Left renal cortex interstitium (tissue), 4 donors: ENCODE measurements at places on chromosomes 6 and 20.

- no peak for DNase-seq
Observed at GRCh38 chr6:100177956-100178355, 183.9 kb upstream of the MCHR2 start.

- DNase-seq: no peak
Observed at GRCh38 chr6:35945650-35946025, 24.7 kb upstream of the SRPK1 start.

- no peak for DNase-seq
Observed at GRCh38 chr6:119865466-119866350, 516.1 kb upstream of the MAN1A1 start.

DNA sequence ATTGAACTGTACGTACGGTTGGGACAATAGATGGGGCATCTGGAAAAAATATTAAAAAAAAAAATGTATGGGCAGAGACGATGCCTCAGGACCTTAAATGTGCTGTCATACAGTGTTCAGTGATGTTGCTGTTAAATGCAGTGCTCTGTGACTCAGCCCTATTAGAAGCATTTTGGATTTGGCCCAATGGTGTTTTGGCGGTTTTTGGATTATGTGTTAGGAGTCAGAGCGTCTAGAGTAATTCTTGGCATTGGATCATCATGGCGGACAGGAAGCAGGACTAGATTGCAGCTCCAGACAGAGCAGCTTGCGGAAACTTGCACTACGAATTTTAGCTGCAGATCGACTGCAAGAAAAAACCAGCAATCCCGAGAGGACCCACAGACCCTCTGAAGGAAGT, 280.0 kb downstream of the SOX4 start:
- no peak for DNase-seq

- no peak for DNase-seq
Observed at GRCh38 chr6:33616913-33617312, 4.2 kb upstream of the ITPR3 start.

DNA sequence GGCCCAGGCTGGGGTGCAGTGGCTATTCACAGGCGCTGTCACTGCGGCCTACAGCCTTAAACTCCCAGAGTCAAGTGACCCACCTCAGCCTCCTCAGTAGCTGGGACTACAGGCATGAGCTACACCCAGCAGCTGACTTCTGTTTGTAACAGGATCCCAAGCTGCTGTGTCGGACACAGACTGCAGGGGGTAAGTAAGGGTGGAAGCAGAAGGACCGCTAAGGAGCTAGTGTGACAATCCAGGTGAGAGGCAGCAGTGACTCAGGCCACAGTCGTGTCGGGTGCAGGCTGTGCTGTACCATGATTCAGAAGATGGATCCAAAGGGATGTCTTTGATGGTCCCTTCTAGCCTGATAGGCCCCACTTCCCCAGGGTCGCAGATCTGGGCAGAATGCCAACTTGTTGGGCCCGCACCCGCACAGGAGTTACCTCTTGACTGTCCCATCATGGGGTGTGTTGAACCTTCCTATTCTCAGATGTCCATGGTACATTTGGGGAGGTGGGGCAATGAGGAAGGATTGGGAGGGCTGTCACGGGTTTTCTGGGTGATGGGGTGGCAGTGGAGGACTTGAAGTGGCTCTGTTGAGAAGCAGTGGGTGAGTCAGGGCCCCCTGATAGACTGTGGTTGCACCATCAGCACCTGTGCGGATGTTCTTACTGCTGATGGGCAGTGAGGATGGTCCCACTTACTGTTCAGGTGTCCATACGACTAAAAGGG, 25.3 kb downstream of the AAR2 start:
- no peak for DNase-seq

DNA sequence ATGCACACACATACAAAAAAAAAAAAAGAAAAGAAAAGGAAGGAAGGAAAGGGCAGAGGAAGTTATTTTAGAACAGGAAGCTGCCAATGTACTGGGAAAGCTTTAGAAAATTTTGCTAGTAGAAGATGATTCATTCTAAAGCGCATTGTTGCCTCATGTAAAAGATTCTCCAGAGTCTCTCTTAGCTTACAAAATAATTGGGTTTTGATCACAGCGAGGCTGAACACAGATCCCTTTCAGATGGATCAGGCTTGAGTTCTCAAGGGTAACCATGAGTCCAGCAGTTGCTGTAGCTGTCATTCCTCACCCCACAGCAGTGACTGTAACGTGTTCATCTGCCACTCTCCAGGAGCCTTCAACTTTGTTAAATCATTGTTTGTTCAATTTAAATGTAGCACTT, 81.9 kb downstream of the PHACTR2 start:
- DNase-seq: no peak

GRCh38 chr20:10713161-10713560, 39.4 kb upstream of the JAG1 start:
- no peak for DNase-seq

GRCh38 chr6:34583861-34584604, 27.9 kb upstream of the SPDEF start:
- DNase-seq: no peak
